T-helper 9 cell (primary cell): ENCODE measurements at places on chromosomes 5 and 9.

GRCh38 chr5:102781786-102782185 lies 26.7 kb downstream of the PAM start:
- DNase-seq: no peak

DNA sequence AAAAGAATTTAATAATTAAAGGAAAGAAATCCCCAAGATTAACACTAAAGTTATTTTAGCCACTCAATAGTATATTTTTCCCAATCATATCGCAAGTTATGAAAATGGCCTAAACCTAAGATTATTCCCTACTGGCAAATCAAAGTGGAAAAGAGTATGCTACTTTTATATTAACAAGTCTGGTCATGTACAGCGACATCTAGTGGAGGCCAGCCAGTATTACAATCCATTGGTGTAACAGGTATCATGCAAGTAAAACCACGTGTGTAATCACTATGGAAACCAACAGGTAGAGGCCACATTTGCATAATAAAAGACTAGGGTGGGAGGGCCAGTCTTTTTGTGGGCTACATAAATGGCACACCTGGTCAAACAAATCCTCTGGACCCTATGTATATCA lies 976.4 kb upstream of the CDH9 start:
- no peak for DNase-seq

DNA sequence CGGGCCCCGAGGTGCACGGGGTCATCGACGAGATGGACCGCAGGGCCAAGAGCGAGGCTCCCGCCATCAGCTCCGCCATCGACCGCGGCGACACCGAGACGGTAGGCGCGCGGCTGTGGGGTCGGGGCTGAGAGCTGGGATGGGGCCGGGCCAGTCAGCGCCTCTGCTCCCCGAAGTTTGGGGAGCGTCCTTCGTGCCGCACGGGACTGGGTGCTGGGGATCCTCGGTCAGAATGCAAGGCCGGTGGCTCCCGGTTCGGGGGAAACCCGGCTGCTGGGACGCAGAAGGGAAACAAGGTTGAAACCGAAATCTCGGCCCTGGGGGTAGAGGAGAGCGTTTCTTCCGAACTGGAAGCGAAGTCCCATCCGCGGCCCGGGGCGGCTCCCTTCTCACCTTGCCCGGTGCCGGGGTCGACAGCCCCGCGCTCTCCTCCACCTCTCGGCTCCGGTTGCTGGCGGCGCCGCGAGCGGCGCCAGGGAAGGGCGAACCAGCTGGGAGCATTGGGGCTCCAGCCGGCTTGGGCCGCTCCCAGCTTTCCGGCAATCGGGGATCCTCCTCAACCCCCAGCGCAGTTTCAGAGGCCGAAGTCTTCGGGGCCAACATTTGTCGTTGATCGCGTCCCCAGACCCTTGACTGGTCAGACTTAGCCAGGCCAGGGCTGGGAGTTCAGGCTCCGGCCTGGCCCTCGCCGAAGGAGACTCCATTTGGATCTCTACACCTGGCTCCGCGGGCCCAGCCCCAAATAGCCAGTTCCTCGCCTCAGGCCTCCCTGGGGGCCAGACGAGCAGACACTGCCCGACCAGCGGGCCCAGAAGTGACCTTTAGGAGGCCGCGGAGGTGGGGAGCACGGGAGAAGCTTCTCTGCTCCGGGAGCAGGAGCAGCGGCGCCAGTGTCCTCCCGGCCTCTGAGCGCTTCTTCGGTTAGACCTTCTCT lies 1.1 kb downstream of the LHX2 start:
- no peak for DNase-seq

DNA sequence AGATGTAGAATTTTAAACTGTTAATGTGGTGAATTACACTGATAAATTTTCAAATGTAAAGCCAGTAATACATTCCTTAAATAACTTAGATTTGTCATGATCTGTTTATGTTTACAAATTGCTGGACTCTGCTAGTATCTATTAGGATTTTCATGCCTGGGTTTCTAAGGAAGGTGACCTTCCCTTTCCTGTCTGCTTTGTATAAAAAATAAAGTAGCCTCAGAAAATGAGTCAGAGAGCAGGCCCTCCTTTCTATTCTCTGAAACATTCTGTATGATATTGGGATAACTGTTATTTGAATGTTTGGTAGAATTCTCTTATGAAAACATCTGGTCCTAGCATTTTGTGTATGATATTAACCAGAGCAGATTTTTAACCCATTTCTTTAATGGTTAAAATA lies 255.3 kb downstream of the SYK start:
- DNase-seq: no peak

DNA sequence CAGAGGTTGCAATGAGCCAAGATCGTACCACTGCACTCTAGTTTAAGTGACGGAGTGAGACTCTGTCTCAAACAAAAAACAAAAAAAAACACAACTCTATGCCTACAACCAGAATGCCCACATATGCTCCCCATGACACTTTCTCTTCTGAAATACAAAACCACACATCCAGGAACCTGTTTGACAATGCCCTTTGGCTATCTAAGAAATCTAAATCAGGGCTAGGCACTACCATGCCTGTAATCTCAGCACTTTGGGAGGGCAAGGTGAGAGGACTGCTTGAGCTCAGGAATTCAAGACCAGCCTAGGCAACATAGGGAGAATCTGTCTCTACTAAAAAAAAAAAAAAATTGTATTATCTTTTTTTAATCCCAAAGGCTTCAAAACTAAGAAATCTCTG lies 10.6 kb downstream of the AFF4 start:
- DNase-seq: no peak

DNA sequence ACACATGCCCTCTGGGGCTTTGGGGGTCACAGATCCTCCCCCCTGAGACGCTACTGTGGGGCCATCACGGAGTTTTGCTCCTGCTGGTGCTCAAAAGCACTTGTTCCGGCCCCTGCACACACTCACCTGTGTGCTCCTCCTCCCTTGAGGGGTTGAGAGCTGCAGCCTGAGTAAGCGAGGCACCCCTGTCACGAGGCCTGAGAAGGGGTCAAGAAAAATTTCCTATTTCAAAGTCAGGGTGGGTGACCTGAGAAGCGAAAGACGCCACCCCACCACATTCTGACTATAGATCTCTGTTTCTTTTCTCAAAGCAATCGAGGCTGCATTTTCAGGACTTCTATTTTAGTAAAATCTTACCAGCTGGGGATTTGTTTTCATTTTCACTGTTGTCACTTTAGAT lies 138.5 kb downstream of the DCP2 start:
- no peak for DNase-seq

DNA sequence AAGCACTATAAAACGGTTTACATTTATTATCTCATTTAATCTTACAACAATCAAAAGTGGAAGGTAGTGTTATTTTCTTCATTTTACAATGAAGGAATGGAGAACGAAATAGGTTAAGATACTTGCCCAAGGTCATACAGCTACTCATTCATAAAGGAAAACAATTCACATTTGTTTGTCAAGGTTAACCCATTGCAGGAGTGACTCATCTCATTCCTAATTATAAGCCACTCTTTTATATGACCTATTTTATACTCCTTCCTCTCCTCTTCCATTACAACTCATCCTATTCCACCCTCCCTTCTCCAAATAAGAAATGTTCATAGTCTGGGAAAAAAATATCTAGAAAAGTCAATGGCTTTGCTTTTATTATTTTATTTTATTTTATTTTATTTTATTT lies 29.6 kb downstream of the CRHBP start:
- DNase-seq: no peak

DNA sequence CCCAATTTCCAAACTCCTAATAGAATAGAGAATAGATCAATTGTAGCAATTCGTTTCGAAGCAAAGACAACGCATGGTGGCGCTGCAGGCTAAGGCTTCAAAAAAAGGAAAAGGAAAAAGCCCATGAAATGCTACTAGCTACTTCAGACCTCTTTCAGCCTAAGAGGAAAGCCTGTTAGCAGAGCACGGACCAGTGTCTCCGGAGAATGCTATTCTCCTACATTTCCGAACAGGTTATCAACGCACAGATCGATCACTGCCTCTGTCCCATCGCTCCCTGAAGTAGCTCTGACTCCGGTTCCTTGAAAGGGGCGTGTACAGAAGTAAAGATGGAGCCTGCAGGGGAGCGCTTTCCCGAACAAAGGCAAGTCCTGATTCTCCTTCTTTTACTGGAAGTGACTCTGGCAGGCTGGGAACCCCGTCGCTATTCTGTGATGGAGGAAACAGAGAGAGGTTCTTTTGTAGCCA lies at the start of gene PCDHB15:
TSS of gene PCDHB15 (plus strand) at position 146 of the 468 bp plus-strand sequence. CDS start at position 330, 184 bp downstream.
- DNase-seq: no peak

- no peak for DNase-seq
Measured at GRCh38 chr5:3925022-3925421, 329.4 kb downstream of the IRX1 start.

GRCh38 chr9:71183251-71183650 lies 61.8 kb upstream of the TRPM3 start:
- DNase-seq: no peak

- DNase-seq: no peak
Measured at GRCh38 chr9:12766357-12766756, 8.5 kb upstream of the LURAP1L start.

DNA sequence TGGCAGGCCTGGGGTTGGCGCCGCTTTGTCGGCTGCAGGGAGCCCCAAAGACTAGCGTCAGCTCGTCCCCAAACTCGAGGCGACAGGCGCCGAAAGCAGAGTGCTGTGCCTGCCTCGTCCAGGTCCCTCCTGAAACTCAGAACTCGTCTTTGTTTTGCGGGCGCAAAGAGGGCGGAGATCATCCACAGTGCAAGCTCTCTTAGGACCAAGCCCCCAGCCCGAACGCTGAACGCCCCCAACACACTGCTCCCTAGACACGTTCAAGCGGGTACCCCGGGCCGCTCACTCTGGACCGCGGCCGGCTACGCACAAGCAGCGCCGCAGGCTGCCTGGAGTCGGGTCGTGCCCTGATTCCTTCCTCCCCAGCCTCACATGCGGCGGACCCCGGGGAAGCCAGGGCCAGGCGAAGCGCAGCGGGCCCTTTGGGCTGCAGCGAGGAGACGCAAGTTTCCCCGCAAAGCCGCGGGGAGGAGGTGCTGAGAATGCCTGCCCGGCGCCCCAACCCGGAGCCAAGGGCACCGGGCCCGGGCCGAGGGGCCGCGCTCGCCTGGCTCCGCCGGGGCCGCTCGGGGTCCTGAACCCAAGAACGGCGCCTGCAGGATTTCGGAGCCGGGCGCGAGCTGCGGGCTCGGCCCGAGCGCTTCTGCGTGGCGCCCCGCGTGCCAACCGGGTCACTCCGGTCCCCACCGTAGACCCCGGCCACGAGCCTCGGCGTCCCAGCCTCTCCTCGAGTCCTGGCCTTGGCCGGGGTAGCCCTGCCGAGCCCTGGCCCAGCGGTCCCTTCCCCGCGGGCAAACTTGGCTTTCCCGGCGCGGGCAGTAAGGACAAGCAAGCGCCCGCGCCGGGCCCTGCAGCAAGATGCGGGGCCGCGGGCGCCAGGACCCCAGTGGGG lies 738 bp downstream of the FSTL4 start:
- DNase-seq: no peak

DNA sequence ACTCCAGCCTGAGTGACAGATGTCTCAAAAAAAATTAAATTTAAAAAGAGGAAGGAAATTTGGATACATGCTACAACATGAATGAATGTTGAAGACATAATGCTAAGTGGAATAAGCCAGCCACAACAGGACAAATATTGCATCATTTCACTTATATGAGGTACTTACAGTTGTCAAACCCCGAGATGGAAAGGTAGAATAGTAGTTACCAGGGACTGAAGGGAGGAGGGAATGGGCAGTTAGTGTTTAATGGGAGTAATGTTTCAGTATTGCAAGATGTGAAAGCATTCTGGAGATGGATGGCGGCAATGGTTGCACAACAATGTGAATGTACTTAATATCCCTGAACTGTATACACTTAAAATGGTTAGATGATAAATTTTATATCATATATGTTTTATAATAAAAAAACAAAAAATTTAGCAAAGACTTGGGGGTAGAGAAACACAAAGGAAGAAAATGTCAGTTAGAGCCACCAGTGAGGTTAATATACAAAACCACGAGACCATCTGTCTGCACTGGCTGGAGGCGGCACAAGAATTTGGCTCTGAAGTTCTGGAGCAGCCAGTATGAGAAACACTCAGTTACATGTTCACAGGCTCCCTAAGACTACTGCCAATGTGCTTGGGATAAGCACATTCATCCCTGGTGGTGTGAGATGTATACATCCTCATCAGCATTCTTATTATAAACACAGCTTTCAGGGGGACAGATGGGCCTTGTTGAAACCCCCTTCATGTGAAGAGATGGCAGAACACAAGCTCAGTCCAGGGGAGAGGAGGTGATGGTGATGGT lies 37.0 kb upstream of the RPS23 start:
- no peak for DNase-seq

DNA sequence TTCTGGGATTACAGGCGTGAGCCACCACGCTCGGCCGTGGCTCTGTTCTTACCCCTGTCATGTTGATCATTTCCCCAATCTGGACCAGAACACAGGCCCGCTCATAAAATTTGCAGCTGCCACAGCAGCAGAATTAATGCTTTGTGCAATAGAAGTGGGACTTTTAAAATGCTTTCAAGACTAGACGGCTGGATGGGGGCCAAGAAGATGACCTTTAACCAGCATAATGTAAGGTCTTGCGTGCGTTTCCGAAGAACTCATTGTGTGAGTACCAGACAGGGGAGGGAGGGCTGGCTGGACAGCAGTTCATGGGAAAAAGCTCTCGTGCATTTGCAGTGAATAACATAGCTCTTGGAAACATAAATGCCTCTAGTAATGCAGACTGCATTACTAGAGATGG lies 3.5 kb upstream of the WDR38 start:
- no peak for DNase-seq

DNA sequence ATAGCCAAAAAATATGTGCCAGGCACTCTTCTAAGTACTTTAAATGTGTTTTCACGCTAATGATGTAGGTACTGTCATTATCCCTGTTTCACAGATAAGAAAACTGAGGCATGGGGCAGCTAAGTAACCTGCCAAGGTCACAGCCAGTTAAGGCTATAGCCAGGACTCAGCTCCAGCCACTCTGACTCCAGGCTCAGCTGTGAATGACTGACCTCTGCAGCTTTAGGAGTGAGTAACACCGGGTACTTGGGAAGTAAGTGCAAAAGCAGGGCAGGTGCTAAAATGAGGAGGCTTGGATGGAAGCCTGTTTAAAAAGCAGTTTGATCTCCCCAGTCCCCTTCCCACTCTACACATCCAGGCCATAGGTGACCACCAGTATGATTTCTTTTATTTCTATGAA lies 10.6 kb upstream of the SHC3 start:
- DNase-seq: no peak

- no peak for DNase-seq
Measured at GRCh38 chr5:17094830-17095229, 122.6 kb upstream of the BASP1 start.

DNA sequence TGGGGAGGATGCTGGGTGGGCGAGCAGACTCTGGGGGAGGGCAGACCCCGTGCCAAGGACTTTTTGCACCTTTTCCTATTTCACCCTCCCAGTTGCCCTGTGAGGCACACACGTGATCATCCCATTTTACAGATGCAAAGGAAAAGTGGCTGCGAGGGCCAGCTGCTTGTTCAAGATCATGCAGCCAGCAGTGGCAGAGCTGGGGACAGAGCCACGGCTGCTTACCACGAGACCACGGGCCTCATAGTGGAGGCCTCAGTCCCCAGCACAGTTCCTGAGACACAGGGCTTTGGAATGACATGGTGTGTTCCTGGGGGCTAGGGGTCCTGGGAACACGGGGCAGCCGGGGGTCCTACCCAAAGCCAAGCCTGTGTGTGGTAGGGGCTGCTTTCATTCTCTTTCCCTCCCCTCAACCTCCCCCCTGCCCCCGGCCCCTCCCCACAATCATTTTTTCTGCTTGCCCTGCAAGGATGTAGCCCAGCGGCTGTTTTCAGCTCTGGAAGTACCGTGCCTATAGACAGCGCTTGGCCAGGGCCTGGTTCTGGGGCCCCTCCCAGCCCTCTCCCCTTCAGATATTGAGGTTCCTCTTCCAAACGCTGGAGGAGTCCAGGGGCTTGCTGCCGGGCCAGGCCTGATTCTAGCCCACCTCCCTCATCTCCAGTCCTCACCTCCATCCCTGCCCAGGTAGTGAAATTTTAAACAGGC lies 58.5 kb upstream of the IER5L start:
- DNase-seq: no peak
